ENCODE measurements at places on chromosomes 11 and 22.

- DNase-seq, result no peak
Observed at GRCh38 chr11:18743365-18743764, 17.4 kb upstream of the IGSF22 start.

DNA sequence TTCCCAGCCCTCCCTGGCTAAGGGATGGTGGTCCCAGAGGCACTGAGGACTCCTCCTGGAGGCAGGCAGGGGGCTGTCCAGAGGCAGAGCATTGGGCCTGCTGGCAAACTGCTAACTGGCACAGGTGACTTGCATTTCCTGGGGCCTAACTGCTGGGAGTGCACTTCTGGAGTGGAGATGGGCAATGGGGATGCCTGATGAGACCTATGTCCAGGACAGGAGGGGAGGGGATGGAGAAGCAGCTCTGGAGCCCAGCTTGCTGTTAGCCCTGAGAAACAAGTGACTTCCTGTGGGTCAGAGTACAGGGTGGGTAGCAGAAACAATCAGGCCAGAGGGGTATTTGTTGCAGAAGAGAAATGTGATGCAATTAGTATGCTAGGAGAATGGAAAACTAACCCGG, 253.2 kb downstream of the ST3GAL4 start:
- peak; percentile 31 for DNase-seq

- DNase-seq, result no peak
Observed at GRCh38 chr11:122261546-122261945, 145.5 kb upstream of the BLID start.

GRCh38 chr11:34773826-34774225, 142.4 kb downstream of the APIP start:
- DNase-seq, result no peak

- DNase-seq, result no peak
Observed at GRCh38 chr11:36713715-36714114, 115.7 kb upstream of the RAG2 start.

- DNase-seq, result no peak
Observed at GRCh38 chr11:104705490-104706190, 192.6 kb downstream of the CASP12 start.

DNA sequence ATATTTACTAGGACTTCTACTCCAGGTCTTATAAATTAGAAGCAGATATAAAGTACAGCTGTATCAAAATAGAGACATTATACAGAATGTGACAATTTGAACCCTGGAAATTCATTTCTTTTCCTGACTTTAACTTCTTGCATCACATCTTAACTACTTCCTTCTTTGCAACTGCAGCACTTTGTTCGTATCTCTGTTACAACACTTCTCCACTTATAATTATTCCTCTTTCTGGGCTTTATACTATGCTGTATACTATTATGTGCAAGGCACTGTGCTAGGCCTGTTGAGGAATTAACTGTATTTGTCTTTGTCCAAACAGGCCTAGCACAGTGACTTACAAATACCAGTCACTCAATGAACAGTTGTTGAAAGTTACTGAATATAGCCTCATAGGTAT, 1.8 kb upstream of the SLC36A4 start:
- DNase-seq, result no peak

DNA sequence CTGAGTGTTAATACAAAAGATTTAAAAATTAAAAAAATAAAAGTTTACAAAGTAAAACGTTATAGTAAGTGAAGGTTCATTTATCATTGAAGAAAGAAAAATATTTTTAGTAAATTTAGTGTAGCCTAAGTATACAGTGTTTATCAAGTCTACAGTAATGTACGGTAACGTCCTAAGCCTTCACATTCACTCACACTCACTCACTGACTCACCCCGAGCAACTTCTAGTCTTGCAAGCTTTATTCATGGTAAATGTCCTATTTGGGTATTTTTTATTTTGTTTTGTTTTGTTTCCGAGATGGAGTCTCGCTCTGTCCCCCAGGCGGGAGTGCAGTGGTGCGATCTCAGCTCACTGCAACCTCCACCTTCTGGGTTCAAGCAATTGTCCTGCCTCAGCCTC, 8.8 kb downstream of the CASTOR1 start:
- DNase-seq, result no peak

- no peak for DNase-seq
Observed at GRCh38 chr11:100673063-100673462, 14.0 kb upstream of the ARHGAP42 start.

GRCh38 chr11:73201249-73201648, 16.8 kb upstream of the P2RY2 start:
- no peak for DNase-seq

DNA sequence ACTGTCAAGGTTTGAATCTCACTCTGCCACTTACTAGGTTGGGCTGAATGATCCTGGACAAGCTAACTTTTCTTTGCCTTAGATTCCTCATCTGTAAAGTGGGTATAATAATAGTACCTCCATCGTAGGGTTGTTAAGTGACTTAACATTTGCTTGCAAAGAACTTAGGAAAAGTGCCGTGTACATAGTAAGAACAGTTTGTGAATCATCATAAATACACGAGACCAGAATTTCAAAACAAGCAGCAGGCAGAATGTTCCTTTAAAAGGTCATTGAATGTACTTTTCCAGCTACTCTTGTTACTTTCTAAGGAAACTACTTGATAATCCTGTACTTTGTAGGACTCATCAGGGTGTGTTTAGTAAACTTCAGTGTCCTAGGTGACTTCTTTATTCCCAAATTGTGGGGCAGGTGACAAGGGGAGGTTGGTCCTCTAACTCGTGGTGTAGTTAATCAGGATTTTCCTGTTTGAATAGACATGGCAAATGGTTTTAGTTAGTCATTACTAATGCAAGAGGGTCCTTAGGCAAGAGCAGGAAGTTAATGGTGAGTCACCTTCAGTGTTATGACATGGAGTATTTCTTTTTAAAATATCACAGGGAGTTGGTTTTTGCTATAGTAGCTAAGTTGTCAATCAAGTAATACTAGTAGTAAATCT, 67.9 kb downstream of the YAP1 start:
- DNase-seq, result no peak

DNA sequence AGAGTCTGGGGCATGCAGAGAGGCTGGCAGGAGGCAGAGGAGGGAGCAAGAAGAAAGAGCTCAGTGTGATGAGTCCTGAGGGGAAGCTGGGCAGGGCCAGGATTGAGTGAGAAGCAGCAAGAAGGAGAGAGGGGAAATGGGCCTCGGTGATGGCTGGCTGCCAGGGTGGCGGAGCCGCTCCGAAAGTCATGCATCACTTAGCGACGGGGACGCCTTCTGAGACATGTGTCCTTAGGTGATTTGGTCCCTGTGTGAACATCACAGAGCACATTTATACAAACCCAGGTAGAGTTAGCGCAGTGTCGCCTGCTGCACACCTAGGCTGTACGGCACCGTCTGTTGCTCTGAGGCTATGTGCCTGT, 15.1 kb downstream of the TBC1D22A start:
- no peak for DNase-seq

DNA sequence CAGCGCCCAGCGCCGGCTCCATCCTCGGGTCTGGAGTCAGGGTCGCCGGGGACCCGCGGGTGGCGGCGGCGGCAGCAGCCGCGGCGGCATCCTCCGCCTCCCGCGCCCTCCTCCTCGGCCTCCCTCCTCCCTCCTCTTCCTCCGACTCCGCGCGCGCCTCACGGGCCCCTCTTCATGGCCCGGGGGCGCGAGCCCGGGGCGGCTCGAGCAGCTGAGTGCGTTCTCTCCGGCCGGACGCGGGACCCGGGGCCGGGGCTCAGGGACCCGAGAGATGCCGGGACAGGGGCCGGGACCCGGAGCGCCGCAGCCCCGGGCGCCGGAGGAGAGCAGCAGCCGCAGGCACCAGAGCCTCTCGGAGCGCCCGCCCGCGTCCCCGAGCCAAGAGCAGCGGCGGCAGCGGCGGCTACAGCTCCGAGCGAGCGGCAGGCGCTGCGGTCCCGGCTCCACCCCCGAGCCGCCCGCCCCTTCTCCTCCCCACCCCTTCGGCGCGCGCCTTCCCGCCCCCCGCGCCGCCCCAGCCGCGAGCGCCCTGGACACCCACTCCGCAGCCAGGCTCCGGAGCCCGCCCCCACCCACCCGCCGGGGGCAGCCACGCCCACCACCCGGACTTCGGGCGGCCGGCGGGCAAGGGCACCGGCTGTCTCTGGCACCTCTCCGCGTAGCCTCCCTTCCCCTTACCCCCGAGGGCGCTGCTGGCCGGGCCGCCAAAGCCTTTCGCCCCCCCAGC, at the start of gene CHST1:
Gene CHST1 (minus strand): TSS at position 417 of the 727 bp plus-strand sequence. CDS start 14,699 bp downstream, outside the sequence.
- peak; percentile 78 for DNase-seq

DNA sequence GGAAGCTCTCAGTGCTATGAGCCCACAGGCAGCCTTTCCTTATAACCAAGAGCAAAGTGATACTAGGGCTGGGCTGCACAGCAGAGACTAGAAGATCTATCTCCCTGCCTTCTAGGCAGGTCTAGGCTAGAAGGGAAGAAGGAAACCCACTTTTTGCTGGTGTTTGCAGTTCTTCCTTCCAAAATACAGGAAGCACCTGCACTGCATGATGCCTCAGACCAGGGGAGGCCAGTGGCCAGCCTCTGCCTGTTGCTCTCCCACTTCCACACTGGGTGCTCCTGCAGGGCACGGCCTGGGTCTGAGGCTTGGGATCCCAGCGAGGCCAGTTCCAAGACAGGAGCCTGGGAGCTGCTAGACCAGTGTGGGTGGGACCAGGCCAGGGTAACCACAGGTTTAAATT, 6.0 kb upstream of the UCP3 start:
- no peak for DNase-seq

- peak; percentile 83 for DNase-seq
Observed at GRCh38 chr11:3021125-3021524, 29.0 kb upstream of the NAP1L4 start.

DNA sequence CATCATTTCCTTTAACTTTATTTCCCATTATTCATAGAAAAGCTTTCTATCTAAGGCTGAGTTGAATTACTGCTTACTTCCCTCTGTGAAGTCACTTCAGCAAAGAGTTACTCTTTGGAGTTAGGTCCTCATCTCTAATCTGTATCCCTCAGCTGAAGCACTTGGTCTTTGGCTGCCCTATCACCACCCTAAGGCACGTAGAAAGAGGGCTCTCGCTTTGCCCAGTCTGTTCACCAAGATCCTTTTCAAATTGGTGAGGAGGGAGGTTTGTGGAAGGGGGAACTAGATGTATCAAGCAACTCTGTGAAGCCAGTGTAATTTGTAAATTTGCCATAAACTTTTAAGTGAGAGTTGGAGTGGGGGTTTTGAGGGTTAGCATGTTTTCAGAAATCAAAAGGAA, 43.4 kb downstream of the PAX6 start:
- no peak for DNase-seq

DNA sequence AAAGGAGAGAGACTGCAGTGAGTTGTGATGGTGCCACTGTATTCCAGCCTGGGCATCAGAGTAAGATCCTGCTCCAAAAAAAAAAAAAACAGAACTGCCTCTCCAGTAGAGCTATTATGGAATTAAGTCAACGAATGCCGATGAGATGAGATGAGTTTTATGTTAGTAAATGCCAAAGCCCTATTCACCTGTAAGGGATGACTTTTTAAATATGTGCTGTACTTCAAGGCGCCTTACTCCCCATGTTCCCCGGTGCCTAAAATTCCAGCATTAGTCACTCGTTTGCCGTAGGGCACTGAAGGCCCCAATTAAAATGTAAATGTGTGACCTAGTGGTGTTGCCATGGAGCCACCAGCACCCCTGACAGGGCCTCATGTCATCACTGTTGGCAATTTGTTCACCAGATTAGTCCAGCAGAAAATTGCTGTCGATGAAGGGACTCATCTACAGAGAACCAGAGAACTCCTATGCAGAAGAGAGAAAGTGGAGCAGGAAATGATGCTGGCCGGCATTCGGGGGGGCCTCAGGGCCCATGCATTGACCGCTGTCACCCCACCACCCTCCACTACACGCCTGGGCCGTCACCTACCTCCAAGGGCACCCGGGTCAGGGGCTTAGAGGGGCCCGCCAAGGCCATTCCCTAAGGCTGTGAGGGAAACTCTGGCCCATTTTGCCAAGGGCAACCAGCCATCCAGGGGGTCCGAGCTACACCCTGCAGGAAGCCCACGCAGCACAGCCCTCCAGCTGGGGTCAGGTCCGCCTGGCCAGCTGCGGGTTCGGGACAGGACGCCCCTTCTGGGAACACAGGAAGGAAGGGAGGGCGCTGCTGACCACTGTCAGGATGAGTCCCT, 17.8 kb downstream of the LIF start:
- DNase-seq, result no peak

- DNase-seq, result no peak
Observed at GRCh38 chr11:124581817-124582216, 12.0 kb downstream of the OR8A1 start.

GRCh38 chr11:113628912-113629311, 77.2 kb downstream of the TMPRSS5 start:
- DNase-seq, result no peak

DNA sequence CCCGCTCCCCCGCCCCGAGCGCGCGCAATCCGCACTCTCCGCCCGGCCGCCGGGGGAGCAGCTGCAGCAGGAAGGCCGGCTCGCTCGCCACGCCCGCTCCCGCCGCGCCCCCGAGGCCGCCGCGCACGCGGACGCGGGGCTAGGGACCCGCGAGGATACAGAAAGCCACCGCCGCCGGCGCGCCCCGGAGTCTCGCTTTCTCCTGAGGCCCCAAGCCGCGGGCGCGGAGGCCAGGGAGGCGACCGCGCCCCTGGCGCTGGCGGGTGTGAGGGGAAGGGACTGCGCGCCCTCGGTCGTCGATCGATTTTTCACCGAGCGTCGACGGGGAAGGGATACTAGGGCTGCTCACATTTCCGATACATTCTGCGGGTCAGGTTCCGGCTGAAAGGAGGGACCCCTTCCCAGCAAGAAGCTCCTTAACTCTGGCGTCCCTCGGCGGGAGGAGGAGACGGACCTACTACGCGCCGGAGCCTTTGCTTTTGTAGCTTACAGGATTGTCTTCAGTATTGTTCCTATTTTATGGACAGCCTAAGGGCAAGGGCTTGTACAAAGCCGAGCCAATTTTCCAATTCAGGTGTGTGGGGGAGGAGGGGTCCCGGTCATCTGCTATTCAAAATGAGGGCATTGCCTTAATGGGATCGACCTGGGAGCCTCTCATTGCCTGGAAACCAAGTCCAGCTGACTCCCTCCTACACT, 416 bp upstream of the GAB2 start:
- DNase-seq, result peak; percentile 98

- DNase-seq, result no peak
Observed at GRCh38 chr11:134652586-134653255, 240.7 kb upstream of the B3GAT1 start.

DNA sequence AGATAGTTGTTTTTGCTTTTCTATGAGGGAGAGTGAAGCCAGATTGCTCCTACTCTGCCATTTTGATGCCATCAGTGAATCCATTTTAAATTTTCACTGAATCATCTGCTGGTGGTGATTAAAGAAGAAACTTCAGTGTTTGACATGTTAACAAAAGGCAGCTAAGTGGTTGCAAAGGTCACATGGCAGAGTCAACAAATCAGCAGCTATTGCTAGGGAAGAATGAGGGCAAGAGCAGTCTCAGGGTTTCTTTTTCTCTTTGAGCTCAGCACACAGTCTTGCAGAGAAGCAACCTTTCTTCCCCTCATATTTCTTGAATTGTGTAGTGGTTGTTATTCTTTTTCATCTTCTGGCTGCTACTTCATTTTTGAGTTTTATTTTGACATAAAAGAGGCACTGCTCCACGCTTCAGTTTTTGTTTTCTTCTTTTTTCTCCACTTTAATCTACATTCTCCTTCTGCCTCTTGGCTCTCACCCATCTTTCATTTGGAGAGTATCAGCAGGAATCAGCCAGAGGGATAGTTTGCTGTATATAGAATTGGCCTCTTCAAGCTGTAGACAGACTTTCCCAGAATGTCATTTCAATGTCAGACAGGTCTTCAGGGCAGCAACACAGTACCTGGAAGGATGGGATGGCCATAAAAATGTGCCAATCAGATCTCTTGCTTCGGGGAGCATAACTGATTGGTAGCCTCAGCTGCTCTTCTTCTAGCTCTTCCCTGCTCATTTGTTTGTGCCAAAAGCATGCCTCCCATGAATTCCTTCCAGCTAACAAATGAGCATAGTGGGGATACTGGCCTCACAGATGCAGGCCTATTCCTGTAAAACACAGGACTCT, 153.9 kb downstream of the TRPC6 start:
- no peak for DNase-seq
